ENCODE measurements at places on chromosomes 12 and 14. TPM values are rescaled to one million over a fixed set of nuclear protein-coding genes. Genes with fewer than 3 reads are reported as not detected.

IFI27L2 gene
- 55.1 TPM for total RNA-seq

KLHDC2 gene
- total RNA-seq: 64.9 TPM

INHBE gene
- 3.4 TPM for total RNA-seq

B4GALNT1 gene
- 3.1 TPM for total RNA-seq

OR6C4 gene
- total RNA-seq: not detected

AKAP6 gene
- 0.72 TPM for total RNA-seq

GLIPR1L1 gene
- total RNA-seq: not detected

SDR9C7 gene
- not detected for total RNA-seq

FOXG1 gene
- not detected for total RNA-seq

LRRK2 gene
- 28.4 TPM for total RNA-seq

ERGIC2 gene
- total RNA-seq: 55.9 TPM

EPYC gene
- not detected for total RNA-seq

ALX1 gene
- total RNA-seq: not detected

PTCSC3 gene
- not detected for total RNA-seq

SOX5 gene
- total RNA-seq: not detected

SLC39A5 gene
- total RNA-seq: 1.2 TPM

SELPLG gene
- total RNA-seq: 25.3 TPM

GALNT8 gene
- total RNA-seq: 0.52 TPM

AVPR1A gene
- not detected for total RNA-seq

NTN4 gene
- total RNA-seq: not detected

HOXC10 gene
- not detected for total RNA-seq

NGB gene
- total RNA-seq: not detected

TESPA1 gene
- 24.1 TPM for total RNA-seq

CLEC14A gene
- total RNA-seq: not detected

FAIM2 gene
- 0.10 TPM for total RNA-seq

CD27 gene
- total RNA-seq: 48.3 TPM

CDKL1 gene
- total RNA-seq: 0.36 TPM

C12orf56 gene
- total RNA-seq: not detected

BEST3 gene
- total RNA-seq: 60.1 TPM

TCTN2 gene
- 3.7 TPM for total RNA-seq

HCAR1 gene
- 0.07 TPM for total RNA-seq

PIWIL1 gene
- not detected for total RNA-seq

C12orf50 gene
- 0.08 TPM for total RNA-seq

CNPY2 gene
- 85.5 TPM for total RNA-seq

LBHD2 gene
- total RNA-seq: not detected

CRADD gene
- 10.5 TPM for total RNA-seq

OR6C3 gene
- total RNA-seq: not detected

ESRRB gene
- total RNA-seq: not detected

CLEC1B gene
- not detected for total RNA-seq
